ENCODE measurements at places on chromosomes 5 and 9.

DNA sequence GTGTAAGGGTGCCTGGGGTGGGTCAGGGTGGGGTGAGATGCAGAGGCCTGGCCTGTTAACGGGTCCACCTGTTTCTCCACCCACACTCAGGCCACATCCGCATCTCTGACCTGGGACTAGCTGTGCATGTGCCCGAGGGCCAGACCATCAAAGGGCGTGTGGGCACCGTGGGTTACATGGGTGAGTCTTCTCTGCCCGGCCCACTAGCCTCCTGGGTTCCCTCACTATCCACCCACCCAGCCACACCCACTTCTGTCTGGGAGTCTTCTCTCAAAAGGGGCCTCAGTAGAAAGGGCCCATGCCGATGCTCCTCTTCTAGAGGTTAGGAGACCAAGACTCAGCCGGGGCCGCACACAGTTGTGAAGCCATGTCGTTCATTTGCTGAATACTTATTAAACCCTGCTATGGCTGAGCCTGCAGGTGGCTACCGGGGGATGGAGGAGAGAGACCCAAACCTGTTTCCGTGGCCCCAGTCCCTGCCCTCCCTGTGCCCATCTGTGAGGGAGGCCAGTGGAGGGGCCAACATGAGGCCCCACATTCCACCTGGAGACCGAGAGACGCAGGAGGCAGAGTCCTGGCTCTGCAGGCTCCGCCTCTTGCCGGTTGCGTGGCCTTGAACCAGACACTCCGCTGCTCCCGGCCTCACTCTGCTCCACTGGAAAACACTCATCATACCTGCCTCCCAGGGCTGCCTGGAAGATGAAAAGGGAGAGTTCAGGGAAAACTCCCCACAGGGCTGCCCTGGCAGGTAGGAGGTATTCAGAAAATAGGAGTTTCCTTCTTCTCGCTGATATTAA lies 8.7 kb downstream of the GRK6 start:
- DNase-seq: no peak

DNA sequence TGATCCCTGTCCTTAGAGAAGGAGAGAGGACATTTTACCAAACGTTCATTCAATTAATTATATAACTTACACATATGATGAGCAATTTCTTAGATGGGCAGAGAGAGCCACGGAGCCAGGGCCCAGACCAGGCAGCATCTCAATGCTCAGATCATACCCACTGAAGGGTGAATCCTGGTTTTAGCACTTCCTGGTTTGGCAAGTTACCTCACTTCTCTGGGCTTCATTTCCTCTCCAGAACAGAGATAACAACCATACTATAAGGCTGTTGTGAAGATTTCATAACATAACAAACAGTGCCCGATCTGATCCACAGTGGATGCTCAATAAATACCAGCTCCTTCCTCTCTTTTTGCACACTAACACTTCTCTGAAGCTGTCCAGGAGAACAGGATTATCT lies 271.1 kb downstream of the DENND1A start:
- DNase-seq: no peak

DNA sequence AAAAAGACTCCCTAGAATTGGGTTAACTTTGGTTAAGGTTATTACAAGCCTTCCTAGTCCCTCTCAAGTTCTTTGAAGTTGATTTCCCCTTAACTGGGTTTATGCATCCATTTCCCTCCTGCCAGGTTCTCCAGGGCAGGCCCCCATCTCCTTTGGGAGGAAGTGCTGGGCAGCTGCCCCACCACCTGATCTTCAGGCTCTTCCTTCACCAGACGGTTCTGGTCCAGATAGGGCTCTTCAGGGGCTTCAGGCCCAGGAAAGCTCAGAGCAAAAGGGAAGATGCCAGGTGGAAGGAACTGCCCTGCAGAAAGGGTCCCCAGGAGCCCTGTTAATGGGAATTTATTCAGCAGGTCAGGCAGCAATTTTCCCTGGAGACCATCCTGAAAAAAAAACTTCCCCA lies 2.1 kb downstream of the SMIM32 start:
- no peak for DNase-seq

GRCh38 chr5:169281625-169282024 lies 19.3 kb downstream of the SLIT3 start:
- DNase-seq: no peak

DNA sequence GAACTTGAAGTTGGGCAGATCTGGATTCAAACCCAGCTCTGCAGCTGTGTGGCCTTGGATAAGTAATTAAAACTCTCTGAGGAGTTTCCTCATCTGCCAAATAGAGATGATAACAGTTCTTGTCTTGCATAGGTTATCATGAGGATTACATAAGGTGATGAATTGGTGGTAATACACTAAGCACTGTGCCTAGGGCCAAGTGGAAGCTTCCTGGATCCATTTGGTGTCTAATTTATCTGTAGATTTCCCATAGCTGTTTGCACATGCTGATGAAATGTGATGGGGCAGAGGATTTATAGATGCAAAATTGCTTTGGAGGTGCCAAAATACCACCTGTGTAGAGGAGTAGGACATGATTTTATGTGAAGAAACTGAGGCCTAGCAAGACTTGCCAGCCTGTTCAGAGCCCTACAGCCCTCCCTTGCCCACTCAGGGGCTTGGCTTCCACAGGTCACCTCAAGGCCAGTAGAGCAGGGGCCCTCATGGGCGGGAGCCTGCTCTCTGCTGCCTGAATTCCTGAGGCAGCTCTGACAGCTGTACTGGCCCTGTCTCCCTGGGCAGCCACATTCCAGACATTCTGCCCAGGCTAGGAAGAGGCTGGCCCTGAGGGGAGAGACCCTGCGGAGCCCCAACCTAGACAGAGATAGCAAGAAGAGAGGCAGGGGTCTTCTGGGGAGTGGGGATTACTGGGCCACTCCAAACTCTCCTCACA lies 5.9 kb upstream of the FAT2 start:
- no peak for DNase-seq

DNA sequence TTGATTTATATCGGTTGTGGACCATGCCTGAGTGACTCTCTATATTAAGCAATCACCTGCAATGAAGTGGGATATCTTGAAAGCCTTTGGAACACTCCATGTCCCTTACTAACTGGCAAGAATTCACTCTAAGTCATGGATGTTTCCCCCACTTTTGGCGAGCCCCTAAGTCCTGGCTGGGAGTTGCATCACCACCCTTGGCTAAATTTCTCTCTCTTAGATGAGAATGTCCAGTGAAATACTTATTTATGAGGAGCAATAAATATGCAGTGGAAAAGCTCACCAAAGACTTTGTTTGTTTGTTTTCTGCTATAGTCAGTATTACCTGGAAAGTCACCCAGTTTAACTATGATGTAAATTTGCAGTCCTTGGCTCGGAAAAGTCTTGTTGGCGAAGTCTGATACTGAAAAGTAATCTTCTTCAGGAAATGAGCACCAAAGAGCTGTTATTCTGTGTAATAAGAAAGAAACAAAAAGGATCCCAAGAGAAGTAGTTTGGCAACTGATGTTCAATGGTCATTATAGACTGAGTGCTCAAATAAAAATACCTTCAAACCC lies 333.8 kb downstream of the DMRT2 start:
- no peak for DNase-seq

DNA sequence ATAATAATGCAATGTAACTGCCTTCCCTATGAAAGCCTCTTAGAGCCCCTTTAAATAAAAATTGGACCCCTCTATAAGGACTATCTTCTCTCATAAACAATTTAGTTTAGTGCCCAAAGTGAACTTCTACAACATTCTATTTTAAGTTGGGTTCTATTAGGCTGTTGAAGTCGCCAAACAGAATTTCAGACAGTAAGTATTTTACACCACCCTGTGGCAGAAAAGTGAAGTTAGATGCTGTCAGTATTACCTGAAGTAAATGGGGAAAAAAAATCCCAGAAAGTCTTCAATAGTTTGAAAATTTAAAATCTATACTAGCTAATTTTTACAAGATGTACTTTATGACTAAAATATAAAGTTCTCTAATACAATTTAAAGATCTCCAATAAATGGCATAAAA lies 29.5 kb downstream of the CAAP1 start:
- peak; percentile 3 for DNase-seq

- DNase-seq: no peak
Observed at GRCh38 chr5:179836225-179837019, 15.7 kb downstream of the SQSTM1 start.

GRCh38 chr5:66337626-66338226 lies 193.6 kb downstream of the SREK1 start:
- no peak for DNase-seq

DNA sequence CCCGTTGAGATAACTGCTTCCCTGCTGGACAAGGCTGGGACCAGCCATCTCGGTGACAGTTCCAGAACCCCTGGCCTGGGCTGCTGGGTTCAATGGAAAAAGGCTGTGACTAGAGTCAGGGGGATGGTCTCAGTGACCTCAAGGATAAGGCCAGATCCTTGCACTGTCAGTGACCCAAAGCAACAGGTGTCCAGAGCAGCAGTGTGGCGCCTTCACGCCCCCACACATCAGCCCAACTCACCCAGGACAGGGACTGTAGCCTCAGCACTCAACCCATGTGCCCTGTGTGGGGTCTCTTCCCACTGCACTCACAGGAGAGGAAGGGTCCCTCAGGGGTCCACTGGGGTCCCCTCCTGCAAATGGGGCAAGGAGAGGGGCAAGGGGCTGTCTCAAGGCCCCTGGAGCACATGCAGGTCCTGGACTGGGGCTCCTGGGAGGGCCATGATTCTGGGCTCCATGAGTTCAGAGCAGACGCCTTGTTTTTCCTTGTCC lies 698 bp upstream of the LCN2 start:
- no peak for DNase-seq

Measured in putamen (tissue), 1 donor.